Left renal pelvis (tissue), 4 donors: ENCODE measurements at places on chromosomes 12 and 14. TPM values are rescaled to one million over a fixed set of nuclear protein-coding genes. Genes with fewer than 3 reads are reported as not detected.

AKAP6 gene
- polyA plus RNA-seq = 3.2 TPM

DHRS2 gene
- polyA plus RNA-seq = 2.0 TPM

RGS6 gene
- 1.2 TPM for polyA plus RNA-seq

ADAM21 gene
- 0.43 TPM for polyA plus RNA-seq

SOCS2 gene
- polyA plus RNA-seq = 36.0 TPM

HAL gene
- 0.26 TPM for polyA plus RNA-seq

TAS2R13 gene
- 0.09 TPM for polyA plus RNA-seq

P2RX4 gene
- polyA plus RNA-seq = 30.6 TPM

IPO8 gene
- 60.2 TPM for polyA plus RNA-seq

BCL2L2 gene
- polyA plus RNA-seq = 35.8 TPM

CRADD gene
- polyA plus RNA-seq = 12.0 TPM

FLRT2 gene
- 217 TPM for polyA plus RNA-seq

PTPRO gene
- 217 TPM for polyA plus RNA-seq

CCDC196 gene
- polyA plus RNA-seq = not detected

RILPL1 gene
- polyA plus RNA-seq = 15.9 TPM

PPP4R4 gene
- polyA plus RNA-seq = 0.23 TPM

IFI27L1 gene
- 36.1 TPM for polyA plus RNA-seq

RPS6KA5 gene
- 7.5 TPM for polyA plus RNA-seq

NKX2-1 gene
- polyA plus RNA-seq = 0.52 TPM

SIVA1 gene
- polyA plus RNA-seq = 48.0 TPM
